CD4-positive, alpha-beta T cell treated with Interleukin-4 for 1 hour (primary cell): ENCODE measurements at places on chromosomes 16 and 17.

DNA sequence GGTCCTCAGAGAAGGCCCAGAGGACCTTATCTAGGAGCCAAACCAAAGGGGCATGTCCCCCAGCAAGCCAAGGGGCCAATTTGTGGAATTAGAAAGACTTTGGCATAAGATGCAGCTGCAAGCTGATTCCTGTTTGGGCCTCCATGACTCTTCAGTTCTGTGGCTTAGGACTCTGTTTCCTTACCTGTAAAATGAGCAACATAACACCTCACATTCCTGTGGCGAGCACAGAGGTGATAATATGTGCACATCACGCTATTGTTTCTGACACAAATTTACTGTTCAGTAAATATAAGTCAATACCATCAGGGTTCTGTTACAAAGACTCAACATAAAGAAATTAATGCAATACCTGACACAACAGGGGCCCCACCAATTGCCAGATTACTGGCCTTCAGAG, 57.7 kb downstream of the CDH11 start:
- DNase-seq = no peak

DNA sequence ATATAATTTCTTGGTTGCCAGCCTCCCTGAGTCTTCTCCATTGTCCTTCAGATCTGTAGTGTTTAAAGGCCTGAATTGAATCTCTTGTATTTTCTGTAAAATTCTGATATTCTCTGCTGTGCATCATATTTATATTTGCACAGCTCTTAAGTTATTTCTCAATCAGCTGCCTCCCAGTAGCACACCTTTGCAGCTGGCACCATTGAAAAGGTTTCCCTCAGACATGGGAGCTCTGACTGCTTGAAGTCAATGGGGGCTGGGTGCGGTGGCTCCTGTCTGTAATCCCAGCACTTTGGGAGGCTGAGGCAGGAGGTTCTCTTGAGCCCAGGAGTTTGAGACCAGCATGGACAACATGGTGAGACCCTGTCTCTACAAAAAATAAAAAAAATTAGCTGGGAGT, 40.4 kb downstream of the PITPNC1 start:
- DNase-seq = no peak

GRCh38 chr17:54781389-54781788, 119.3 kb upstream of the TOM1L1 start:
- DNase-seq = no peak

DNA sequence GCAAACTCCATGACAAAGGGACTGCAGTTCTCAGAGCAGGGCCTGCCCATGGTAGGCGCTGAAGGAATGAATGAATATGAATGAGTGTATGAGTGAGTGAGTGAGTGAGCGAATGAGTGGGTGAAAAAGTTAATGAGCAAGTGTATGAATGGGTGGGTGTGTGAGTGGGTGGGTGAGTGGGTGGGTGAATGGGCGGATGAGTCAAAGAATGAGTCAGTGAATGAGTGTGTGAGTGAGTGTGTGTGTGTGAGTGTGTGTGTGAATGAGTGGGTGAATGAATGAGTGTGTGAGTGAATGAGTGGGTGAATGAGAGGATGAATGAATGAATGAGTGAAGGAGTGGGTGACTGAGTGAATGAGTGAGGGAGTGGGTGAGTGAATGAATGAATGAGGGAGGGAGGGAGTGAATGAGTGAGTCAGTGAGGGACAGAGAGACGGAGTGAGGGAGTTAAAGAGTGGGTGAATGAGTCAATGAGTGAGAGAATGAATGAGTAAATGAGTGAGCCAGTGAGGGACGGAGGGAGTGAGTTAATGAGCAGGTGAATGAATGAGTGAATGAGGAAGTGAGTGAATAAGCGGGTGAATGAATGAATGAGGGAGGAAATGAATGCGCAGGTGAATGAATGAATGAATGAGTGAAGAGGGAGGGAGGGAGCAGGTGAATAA, 11.1 kb upstream of the CHMP6 start:
- DNase-seq = no peak

- peak; percentile 57 for DNase-seq
These were observed 3.5 kb downstream of the ZBTB4 start for GRCh38 chr17:7475764-7476422.

GRCh38 chr17:21186399-21187187, 27.4 kb downstream of the TMEM11 start:
- DNase-seq = peak; percentile 18

DNA sequence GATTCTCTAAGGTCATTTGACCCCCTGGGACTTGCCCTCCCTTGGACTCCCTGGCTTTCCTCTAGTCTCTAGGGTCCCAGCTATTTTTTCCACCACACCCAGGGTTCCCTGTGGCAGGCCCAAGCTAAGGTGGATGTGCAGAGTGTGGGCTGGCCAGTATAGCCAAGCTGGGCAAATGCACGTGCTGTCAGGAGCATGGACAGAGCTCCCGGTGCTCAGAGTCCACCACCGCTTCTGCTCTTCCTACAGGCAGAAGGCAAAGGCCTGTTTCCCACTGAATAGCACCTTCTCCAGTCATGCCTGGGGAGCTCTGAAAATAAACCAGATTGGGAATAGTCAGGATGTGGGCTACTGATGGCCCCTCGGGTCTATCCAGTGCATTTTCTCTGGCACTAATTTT, 53.3 kb downstream of the GNAO1 start:
- DNase-seq = no peak

DNA sequence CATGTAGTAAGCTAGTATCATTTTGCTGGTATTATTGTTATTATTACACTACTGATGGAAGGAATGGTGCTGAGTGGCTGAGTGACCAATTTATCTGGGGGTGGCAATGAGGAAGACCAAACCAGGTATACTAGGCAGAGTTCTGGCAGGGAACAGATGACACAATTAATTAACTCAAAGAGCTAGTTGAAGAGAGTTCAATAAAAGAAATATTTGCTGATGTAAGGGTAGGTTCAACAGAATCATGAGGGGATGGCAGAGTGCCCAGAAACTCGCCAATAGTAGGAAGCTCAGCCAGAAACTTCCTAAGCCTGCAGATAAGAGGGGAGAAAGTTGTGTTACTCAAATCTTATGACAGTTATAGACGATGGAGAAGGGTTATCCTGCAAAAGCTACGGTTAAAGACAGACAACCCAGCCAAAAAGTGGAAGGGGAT, 352.5 kb downstream of the KCNJ2 start:
- no peak for DNase-seq

DNA sequence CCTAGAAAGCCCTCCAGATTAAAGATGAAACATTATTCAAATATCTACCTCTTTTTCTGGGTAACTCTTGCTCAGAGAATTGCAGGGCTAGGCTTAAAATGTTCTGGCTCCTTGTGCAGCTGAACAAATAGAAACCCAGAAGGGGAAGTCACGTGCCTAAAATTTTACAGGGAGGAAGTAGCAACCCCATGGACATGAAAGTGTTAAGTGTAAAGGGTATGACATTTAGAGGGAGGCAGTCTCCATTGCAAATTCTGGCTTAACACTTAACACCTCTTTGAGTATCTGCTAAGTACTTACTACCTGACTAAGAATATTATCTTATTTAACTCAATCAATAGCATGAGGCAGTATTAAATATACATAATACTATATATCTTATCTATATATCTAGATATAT, 376.1 kb upstream of the ERCC4 start:
- DNase-seq = no peak

DNA sequence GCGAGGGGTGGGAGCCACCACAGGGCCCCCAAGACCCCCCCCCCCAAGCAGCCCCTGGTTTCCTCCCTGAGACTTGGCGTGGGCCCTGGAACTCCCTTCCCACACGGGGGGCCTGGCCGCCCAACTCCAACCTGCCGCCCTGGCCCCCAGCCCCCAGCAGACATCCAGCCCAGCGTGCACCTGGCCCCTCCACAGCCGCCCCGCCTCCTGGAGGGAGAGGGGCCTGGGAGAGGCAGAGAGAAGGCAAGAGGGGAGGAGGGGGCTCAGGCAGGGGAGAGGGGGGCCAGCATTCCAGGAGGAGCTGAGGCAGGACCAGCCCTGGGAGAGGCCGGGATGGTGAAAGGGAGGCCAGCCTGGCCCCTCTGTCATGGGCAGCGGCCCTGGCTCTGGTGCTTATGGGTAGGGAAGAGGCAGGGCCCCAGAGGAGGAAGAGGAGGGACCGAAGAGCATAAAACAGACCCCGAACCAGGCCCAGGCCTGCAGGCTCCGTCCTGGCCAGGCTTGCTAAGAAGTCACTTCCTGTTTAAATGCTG, 16.7 kb downstream of the IL34 start:
- DNase-seq = no peak

- DNase-seq = no peak
These were observed 74.9 kb upstream of the HS3ST2 start for GRCh38 chr16:22739077-22739476.

- DNase-seq = no peak
These were observed 132.8 kb upstream of the SDK2 start for GRCh38 chr17:73777131-73777449.

- no peak for DNase-seq
These were observed 18.8 kb downstream of the CDK5RAP3 start for GRCh38 chr17:47989700-47990099.

- no peak for DNase-seq
These were observed 231.9 kb upstream of the SALL1 start for GRCh38 chr16:51382940-51383339.

- no peak for DNase-seq
These were observed 450.3 kb upstream of the CDH11 start for GRCh38 chr16:65572156-65572555.

- DNase-seq = no peak
These were observed 4.2 kb downstream of the MFAP4 start for GRCh38 chr17:19382531-19383444.

DNA sequence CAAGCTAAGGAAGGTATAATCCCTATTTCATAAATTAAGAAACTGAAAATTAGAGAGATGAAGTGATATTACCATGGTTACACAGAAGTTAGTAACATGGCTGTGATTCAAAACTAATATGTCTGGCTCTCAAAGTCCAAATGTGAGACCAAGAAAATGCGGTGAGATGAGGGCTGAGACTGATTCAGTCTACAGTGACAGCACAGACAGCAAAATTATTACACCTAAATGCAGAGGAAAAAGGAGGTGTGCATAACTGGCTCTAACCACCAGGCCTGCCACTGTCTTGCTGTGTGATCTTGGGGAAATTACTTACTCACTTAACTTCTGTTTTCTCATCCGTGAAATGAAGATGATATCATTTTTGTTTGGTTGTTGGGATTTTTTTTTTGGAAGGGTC, 270.0 kb upstream of the SOX9 start:
- no peak for DNase-seq

- DNase-seq = no peak
These were observed 109.0 kb downstream of the RAP1GAP2 start for GRCh38 chr17:2905269-2905668.

DNA sequence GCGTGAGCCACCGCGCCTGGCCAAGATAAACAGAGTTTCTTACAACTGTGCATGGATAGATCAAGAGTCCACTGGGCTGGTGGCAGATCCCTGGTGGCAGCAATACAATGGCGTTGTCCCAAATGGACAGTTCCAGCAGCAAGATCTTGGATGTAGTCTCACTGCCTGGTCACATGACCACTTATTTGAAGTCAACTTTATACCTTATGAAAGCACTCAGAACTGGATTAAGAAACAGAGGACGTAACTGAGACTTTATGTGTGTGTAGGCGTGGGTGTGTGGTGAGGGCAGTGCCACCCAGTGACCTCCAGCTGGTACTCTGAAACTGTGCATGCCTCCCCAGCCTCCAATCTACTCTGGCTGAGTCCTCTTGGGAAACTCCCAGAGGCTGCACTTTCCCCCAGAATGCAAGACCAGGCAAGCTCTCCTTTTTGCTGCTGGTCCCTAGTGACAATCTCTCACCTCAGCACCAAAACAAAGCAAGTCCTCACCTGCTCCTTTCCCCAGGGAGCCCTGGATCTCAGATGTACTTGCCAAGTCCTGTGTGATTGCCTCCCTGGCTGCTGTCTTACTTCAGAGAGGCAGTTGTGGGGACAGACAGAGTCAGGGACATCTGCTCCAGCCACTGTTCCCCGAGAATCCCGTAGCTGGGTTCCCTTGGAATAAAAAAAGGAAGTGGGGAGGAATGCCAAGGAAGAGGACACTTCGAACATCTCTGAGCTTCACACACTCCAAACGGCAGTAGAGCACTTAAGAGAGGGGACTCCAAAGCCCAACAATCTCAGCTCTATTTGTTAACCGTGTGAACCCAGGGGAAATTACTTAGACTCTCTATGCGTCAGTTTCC, 11.7 kb upstream of the ST6GALNAC2 start:
- peak; percentile 50 for DNase-seq

GRCh38 chr17:82241926-82242697, 13.3 kb downstream of the SLC16A3 start:
- DNase-seq = no peak

DNA sequence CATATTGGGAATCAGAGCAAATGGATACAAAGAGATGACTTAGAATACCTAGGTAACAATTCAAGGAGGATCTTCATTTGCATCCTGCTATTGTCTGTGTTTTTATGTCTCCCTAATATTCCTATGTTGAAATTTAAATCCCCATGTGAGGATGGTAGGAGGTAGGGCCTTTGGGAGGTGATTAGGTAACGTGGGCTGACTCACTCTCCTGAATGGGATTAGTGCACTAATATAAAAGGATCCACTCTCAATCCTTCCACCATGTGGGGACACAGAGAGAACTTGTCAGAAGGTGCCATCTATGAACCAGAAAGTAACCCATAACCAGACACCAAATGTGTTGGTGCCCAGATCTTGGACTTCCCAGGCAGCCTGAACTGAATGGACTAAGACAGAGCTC, 83.4 kb downstream of the CDH8 start:
- no peak for DNase-seq

DNA sequence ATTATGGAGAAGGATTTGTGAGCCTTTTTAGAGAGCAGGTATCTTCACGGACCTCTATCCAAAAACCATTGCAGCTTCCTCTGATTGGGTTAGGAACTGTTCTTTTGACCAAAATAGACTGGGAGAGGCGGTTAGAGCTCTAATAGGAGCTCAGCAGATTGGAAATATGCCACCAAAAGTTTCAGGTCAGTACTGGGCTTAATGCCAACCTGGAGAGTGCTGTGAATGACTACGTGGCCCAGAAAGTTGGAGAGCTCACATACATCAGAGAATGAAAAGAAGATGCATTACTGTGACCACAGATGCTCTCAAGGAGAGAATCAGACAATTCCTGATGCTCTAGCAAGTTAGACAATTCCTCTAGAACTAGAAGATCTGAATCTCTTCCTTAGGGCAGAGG, 86.5 kb downstream of the ABCA8 start:
- no peak for DNase-seq

DNA sequence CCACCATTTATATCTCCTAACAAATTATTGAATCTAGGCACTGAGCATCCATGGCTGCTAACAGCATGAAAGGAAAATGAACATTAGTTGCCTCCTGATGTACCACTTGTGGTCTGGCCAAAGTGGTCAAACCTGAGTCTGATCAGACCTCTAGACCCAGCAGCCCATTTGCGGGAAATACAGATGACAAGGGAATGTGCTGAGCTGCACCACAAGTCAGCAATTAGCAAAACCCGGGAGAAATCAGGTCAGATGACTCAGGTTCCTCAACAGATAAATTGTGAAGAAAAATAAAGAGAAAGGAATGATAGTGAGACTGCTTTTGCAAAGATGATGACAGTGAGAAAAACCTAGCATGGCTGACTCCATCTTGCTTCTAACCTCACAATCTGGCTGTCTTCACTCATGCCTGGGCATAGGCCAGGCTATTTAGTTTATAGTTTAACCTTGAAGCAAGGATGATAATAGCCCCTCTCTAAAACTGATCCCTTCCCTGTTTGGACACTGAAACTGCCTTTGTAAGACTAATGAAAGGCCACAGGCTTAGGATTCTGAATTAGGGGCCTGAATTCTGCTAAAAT, 142.7 kb upstream of the ASIC2 start:
- DNase-seq = no peak

- DNase-seq = peak; percentile 77
These were observed 1.8 kb downstream of the GJD3 start for GRCh38 chr17:40362696-40363110.

GRCh38 chr16:31242206-31242605, 17.6 kb upstream of the ITGAM start:
- no peak for DNase-seq
